Erythroblast (primary cell): ENCODE measurements at places on chromosomes 5 and 9.

- DNase-seq, result no peak
These were observed 5.3 kb upstream of the SHOC1 start for GRCh38 chr9:111799915-111800526.

DNA sequence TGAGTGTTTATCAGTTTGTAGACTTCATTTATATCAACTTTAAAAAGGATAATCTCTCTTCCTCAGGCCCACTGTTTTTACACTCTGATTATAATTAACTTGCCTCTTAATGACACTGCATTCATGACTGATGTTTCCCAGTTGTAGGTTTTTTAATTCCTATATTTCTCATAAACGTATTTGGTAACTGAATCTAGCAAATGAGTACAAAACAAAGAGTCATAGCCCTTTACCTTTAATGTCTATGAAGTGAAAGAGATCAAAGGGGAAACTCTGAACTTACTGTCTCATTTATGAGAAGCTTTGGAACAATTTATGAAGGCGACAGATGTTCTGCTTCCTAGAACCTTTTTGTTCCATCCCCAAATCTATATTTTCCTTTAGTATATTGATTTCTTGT, 56.6 kb upstream of the ABCA1 start:
- no peak for DNase-seq

DNA sequence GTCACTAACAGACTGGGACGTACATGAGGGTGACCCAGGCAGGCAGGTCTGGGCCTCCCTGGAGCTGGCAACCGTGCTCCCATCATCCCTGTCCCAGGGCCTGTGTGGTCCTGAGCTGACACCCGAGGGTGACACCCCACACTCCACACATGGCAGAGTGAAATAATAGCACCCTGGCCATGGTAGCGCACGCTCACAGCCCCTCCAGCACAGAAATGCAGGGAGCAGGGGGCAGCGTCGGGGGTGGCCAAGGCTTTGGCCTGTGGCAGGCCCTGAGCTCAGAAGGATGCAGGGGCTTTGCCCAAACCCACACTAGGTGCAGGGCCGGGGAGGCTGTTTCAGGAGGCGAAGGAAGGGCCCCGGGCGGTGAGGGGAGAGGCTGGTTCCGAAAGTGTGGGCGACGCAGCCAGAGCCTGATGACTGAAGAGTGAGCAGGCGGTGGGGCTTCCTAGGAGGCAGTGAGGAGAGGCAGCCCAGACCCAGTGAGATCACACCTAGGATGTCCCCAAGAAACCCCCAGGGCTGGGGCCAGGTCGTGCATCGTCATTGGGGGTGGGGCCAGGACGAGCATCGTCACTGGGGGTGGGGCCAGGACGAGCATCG, 12.9 kb downstream of the OR2V2 start:
- peak; percentile 85 for DNase-seq

DNA sequence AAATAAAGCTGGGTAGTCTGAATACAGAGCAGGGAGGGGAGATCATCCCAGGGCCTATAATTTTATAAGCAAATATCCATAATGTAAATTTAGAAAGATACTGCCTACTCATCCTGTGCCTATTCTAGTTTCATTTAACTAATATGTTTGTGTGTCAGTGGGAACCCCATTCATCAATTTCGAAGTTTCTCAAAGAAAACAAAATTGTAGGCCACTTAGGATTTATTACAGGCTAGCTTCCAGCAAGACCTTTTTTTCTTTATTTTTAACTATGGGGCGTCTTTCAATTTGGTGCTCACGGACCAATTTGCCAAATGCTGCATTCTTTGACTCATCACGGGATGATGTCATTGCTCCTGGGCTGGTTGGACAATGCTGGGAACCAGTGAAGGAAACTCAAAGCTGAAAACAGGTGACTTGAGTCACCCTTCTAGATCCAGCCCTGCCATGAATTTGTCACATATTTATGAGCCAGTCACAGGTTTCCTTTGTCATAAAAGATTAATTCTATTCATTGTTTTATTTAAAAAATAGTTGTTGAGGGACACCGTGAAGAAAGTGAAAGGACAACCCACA, 13.4 kb downstream of the PCSK5 start:
- no peak for DNase-seq

DNA sequence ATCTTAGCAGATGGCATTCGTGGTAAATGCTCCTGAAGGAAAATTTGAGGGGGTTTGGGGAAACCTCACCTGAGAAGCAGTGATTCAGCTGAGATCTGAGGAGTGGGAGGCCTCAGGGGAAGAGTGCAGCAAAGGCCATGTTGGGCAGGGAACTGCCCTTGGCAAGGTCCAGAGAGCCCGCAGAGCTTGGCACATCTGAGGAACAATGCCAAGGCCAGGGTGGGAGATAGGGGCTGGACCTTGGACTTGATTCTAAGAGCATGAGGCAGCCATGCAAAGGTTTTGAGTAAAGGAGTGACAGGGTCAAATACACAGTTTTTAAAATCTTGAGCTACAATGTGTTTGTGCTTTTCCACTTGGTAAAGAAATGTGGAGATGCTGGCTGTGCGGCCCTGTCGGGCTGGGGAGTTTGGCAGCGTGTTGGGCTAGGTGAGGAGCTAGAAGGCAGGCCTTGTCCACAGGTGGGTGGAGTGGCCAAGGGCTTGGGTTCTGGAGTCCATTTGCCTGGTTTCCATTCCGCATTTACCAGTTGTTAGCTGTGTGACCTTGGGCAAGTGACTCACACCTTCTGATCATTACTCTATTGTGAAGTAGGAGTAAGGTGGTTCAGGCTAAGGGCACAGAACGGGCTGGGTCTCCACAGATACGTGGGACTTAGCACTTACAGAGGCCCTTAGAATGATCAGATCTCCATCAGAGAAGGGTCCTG, 6.1 kb downstream of the TBC1D13 start:
- DNase-seq, result no peak

DNA sequence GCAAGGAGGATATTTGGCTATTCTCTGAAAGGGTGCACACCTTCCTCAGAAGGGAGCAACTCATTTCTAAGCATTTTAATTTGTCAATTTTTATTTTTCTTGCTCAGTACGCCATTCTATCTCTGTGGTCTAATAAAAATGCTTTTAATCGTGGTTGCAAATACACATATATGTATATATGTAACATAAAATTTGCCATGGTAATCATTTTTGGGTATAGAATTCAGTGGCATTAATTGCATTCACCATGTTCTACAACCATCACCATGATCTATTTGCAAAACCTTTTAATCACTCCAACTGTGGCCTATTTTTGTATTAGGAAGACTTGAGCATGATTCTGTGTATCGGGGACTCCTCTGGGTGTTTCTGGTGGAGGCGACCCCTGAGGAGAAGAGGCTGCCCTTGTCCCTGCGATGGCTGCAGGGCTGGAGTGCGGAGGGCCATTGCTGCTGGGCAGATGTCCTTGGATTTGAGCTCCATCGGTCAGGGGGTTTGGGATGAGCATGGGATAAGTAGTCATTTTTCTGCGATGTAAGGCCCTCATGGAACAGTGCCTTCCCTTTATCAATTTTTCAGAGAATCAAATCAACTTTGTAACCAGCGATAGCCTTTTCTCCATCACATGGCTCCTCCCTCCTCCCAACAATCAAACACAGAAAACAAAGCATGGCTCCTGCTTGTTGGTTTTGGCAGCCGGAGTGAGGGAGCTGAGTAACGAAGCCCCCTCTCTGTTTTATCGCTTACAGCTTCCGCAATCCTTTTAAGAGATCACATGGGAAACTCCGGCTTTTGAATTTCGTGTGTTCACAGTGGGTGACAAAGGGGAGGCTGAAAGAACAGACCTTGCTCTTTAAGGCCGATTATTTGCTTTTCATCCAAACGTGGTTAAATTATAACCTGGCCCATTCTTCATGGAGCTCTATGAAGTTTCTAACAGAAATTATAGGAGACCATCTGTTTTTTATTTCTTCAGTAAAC, 187.3 kb downstream of the TENT4A start:
- DNase-seq, result no peak

GRCh38 chr9:69317894-69318293, 7.1 kb upstream of the ENTREP1 start:
- DNase-seq, result no peak

DNA sequence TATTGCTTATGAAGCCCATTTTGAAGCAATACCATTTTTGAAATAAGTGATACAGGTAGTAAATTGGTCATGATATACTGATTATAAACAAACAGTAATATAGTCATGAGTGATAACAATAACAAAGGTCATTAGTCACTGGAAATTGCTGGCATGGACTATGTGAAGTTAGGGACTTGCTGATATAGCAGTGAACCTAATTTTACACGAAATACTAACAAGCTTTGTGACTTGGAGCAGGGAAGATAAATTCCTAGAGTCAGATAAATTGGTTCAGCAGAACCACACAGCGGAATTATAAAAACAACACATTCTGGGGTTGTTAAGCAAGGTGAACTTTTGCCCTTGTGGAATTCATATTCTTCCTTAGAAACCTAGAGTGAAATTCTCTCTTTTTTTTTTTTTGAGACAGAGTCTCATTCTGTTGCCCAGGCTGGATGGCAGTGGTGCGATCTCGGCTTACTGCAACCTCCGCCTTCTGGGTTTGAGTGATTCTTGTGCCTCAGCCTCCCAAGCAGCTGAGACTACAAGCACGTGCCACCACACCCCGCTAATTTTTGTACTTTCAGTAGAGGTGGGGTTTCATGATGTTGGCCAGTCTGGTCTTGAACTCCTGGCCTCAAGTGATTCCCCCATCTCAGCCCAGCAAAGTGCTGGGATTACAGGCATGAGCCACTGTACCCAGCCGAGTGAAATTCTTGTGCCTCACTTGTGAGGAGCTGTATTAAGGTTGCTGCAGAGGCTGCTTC, 6.0 kb downstream of the UGCG start:
- peak; percentile 24 for DNase-seq
